ENCODE measurements at places on chromosomes 5 and 9.
A peak's percentile ranks its signal among the peaks of the same experiment; 100 is the strongest.

DNA sequence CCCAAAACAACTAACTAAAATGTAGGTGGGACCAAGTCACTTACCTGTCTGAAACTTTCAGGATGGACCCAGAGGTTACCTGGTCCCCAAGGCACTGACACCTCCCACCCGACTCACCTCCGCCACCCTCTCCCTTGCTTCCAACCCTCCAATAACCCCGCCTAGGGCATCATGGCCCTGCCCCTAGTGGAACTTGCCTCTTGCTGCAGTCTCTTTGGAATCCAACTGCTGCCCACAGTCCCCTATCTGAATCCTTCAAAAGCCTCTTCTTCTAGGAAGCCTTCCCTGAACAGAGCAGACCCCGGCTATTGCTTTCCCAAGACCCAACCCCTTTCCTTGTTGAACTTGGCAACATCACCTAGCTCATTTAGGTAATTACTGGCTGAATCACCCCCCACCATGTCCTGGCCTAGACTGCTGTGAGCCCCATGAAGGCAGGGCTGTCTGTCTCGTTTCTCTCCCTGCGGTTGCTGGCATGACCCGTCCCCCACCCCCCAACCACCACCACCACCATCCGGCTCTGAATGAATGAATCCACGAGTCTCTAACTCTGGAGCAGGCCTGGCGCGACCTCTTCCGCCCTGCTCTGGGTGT lies 9.4 kb downstream of the CRB2 start:
- DNase-seq = peak; percentile 57

GRCh38 chr5:128630121-128630520 lies 92.1 kb upstream of the FBN2 start:
- DNase-seq = no peak

- DNase-seq = no peak
These were observed 128.9 kb upstream of the TARS1 start for GRCh38 chr5:33311893-33312292.

GRCh38 chr5:168286386-168286785 lies 5.1 kb upstream of the WWC1 start:
- DNase-seq = peak; percentile 55

DNA sequence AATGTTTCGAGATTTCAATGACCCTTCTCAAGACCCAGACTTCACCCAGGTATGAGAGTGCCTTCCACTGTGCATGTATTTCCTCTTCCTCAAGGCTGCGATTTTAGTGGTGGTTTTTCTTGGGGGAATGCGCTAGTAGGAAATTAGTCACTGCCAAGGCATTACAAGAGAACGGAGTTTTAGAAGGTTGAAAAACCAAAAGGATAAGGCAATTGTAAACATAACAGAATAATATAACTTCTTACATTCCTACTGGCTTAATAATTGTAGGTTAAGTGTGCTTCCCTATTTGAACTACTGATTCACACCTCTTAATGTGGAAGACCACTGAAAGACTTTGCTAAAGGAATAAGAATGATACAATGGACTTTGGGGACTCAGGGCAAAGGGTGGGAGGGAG lies 38.9 kb downstream of the ACO1 start:
- no peak for DNase-seq

DNA sequence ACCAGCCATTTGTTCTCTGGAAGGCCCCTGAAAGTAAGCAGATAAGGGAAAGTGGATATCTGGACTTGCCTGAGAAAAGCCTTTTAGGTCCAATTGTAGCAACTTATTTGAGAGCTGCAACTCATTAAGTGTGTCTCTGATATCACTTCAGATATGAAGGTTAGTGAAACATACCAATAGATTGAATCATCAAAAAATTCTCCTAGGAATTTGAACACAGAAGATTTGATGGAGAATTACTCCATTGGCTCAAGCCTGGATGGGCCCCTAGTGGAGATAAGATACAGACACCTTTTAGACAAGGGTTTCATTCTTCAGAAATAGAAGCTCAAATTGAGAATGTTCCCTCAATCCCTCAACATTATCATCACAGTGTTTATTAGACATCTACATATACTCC lies 356.7 kb downstream of the NDUFS4 start:
- no peak for DNase-seq

DNA sequence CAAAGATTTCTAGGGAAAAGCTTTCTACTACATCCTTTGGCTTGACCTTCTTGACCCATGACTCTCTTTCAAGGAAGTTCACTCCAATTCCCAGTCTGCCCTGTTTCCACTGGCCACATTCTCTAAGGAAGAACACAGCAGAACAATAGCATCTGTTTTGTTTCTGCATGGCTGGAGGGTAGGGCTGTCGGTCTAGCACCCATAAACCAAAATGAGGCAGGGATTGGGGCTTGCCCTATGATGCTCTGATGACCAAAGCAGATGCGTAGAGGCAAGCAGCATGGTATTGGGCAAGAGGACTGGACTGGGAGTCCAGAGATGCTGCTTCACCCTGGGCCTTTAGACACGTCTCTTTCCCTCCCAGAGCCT lies 24.1 kb downstream of the GOLGA2 start:
- DNase-seq = no peak

DNA sequence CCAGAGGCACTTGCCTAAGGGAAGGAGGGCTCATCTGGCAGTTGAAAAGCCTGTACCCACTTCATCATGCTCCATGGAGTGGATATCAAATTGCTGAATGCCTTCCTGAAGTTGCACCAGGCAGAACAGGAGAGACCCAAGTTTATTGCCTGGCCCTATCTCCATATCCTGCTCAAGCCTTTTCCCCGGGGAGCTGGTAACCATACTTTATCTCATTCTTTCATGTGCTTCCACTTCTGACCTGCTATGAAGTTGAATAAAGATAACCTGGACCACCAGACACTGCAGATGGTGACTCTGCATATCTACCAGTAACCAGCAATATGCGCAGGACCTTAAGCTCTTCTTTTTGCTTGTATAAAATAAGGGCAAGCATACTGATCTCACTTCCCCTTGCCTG lies 1397.5 kb upstream of the CDH6 start:
- no peak for DNase-seq

- DNase-seq = no peak
These were observed 117.2 kb downstream of the CDC42SE2 start for GRCh38 chr5:131381021-131381420.
